ENCODE measurements at places on chromosomes 4 and X. TPM values are rescaled to one million over a fixed set of nuclear protein-coding genes. Genes with fewer than 3 reads are reported as not detected.
A peak's percentile ranks its signal among the peaks of the same experiment; 100 is the strongest.

- no peak for DNase-seq
Observed at GRCh38 chr4:74543231-74543781, 98.4 kb downstream of the AREG start.

DNA sequence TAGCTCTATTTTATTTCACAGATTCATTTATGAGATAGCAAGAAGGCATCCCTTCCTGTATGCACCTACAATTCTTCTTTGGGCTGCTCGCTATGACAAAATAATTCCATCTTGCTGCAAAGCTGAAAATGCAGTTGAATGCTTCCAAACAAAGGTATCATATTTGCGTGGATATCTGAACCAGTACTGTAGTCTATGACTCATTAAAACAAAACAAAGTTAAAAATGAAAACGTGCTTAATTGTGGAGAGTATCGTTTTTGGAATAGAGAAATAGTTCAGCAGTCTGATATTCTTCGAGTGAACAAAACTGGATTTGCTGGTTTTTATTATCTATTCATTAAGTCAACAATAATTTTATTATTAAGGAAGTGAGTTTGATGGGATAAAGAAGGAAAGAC lies 6.3 kb downstream of the AFP start:
- DNase-seq: no peak

- DNase-seq: no peak
Observed at GRCh38 chr4:130074096-130074495, 978.1 kb downstream of the C4orf33 start.

- peak; percentile 73 for DNase-seq
Observed at GRCh38 chr4:113116414-113117357, 67.2 kb downstream of the ANK2 start.

DNA sequence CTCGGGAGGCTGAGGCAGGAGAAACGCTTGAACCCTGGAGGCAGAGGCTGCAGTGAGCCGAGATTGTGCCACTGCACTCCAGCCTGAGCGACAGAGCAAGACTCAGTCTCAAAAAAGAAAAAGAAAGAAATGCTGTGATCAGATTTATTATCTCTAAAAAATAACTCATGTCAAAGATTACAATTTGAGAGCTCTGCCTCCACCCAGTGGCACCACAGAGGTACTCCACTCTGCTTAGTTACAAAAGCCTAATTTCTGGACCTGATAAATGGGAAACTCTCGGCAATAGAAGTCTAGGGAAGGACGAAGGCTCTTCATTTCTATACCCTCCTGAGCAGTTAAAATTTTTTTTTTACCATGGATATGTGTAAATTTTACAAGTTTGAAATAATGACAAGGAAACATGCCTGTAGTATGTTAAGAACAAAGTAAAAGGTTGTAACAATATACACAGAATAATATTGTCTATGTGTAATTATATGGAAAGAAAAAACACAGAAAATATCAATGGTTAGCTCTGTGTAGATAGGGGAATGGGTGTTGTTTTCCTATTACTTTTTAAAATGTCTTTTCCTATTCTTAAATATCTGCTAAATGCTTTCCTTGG lies 149.8 kb downstream of the STIM2 start:
- DNase-seq: peak; percentile 47

- peak; percentile 76 for DNase-seq
Observed at GRCh38 chrX:53317365-53318069, 36.1 kb upstream of the IQSEC2 start.

DNA sequence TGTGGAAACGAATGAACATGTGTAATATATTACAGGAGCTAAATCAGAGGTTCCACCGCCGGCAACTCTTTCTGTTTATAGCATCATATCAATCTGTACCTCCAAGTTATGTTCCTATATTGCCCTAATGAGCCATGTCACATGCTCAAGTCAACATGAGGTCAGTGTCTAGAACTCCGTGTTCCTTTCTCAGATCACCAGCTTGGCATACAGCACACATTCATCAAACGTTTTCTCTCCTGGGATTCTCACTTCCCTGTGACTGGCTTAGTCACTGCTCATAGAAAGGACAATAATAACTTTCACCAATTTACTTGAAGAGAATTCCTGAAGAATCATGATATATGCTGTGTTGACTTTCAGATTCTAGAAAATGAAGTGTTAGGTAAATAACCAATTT lies 532.0 kb upstream of the SPANXN1 start:
- DNase-seq: no peak

DNA sequence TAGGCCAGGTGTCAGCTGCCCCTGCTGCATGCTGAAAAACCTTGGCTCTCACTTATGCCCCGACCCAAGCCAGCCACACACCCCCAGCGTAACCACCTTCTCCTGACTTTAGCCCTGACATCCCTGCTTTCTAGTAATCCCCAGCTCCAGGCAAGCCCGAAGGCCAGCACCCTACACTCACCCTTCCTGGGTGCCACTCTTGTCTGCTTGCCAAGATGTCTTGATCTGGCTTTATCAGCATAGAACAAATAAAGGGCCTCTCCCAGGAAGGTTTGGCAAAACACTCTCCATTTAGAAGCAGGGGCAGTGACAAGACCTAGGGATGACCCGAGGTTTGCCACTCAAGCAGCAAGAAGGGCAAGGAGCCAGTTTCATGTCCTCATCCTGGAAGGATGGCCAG lies 6.8 kb upstream of the MAP9 start:
- no peak for DNase-seq

DNA sequence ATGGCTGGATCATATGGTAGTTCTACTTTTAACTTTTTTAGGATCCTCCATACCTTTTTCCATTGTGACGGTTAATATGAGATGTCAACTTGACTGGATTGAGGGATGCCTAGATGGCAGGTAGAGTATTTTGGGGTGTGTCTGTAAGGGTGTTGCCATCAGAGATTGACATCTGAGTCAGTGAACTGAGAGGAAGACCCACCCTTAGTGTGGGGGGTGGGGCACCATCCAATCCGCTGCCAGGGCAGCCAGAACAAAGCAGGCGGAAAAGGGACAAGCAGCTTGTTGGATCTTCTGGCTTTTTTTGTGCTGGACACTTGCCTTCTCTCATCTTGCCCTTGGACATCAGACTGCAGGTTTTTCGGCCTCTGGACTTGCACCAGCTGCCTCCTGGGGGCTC lies 168.5 kb upstream of the CXCL13 start:
- DNase-seq: no peak

DNA sequence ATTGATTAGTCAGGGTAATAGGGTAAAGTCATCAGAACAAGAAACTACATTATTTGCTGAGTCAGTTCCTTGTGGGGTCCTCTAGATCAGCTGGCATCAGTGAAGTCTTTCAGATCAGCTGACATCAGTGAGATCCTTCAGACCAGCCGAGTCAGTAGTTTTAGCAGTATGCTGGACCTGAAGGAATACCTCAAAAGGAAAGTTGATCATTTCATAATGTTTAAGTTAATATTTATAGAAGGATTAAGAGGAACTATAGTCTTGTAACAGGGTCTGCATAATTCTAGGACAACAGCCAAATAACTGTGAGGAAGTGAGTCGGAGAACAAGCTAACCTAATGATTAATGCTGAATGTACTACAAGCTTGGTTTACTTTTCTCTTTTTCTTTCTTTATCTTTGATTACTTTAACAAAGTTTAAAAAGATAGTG lies 958 bp upstream of the UGT2B7 start:
- DNase-seq: no peak

DNA sequence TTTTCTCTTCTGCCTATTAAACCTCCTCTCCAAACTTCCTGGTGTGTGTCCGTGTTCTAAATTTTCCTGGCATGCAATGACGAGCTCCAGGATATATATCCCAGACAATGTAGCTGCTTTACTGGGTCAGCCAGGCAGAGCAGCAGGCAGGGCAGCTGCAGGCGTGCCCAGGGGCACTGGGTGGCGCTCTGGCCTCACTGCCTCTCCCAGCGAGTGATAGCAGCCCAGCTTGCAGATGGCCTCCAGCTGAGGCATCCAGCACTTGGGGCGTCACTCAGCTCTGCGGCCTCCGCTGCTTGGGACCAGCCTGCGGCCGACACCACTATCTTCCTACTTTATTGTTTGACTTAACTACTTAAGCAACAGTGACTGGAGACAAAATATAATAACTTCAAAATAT lies 23.0 kb upstream of the UBA6 start:
- no peak for DNase-seq

- DNase-seq: no peak
Observed at GRCh38 chrX:10989386-10989785, 121.7 kb upstream of the HCCS start.

DNA sequence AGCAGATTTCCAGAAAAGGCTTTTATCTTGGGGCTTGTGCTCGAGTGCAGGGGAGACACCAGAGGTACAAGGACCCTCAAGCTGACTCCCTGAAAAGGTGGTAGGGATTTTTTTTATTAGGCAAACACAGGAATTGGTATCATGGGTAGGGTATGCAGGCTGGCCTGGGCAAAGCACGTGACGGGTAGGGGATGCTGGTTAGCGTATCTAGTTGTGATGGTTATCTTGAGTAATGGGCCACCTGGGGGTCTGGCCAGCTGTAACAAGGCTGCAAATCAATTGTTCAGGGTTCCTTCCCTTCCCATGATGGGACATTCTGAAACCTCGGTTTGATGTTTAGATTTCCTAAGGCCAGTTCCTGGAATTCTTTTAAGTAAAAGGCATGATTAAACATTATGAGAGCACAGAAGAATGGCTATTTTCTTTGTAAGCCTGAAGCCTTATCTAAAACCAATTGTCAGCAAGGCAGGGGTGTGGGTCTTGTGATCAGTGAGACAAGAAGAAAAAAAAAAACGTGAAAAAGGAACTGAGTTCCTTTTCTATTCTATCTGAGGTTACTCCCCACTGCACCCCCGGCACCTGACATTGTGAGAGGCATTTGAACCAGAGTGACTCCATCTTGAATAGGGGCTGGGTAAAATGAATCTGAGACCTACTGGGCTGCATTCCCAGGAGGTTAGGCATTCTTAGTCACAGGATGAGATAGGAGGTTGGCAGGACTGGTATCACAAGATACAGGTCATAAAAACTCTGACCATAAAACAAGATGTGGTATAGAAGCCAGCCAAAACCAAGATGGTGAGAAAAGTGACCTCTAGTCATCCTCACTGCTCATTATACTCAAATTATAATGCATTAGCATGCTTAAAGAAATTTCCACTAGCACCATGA lies 64.2 kb upstream of the S100G start:
- DNase-seq: no peak

DNA sequence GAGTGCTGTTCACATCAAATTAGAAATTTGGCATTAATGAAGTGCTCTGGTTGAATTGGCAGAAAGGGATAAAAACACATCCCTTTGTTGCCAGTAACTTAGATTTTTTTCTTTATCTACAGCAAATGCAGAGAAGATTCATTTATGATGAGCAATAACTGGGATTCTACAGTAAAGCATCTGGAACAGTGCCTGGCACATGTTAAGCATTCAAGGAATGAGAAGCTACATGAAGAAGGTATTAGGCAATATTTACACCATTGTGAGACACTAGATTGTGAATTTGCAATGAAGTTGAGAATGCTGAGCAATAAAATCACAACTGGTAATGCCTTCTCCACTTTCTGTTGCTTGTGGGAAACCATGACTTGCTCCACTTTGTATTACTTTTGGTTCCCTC lies 33.5 kb downstream of the PCDH19 start:
- no peak for DNase-seq

DNA sequence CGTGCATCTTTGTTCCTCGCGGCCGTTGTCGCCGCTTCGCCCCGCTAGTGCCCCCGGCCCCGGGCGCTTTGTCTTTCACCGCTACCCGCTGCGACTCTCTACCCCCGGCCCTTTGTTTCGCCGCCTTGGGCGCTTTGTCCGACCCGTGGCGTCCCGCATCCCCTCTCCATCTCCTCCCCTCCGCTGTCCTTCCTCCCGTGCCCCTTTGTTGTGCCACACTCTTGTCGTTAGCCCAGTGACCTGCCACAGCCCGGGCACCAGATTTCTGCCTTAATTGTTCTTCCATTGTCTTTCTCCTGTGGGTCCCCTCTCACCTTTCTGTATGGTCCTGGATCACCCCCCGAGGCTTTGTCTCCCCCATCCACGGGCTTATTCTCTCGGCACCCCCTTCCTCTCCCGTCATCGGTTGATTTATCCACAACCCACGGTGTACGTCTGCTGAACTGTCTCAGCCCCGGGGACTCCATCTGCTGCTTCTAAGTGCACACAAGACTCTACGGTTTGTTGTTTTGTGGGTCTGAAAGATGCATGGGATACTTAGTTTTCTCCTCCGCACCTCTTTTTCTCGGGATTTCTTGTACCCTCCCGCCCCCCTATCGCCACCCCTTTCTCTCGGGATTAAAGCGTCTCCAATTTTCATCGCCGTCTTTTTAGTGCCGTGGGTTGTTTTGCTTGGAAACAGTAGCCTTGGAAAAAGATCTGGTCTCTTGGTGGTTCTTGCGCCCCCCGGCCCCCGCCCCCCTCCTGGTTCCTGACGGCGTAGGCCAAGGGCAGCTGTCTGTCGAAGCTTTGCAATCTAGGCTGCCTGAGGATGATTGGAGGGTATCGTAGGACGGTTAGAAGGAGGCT lies 783 bp downstream of the RBPJ start:
- DNase-seq: peak; percentile 55

ETNPPL gene
- polyA plus RNA-seq: 1.7 TPM

STATH gene
- polyA plus RNA-seq: not detected

SPATA18 gene
- 5.9 TPM for polyA plus RNA-seq

TXK gene
- 0.26 TPM for polyA plus RNA-seq

RNF128 gene
- 18.4 TPM for polyA plus RNA-seq

All from kidney (tissue), 22 donors.